Left colon (tissue), 2 donors: ENCODE measurements at places on chromosomes 6 and 20. TPM values are rescaled to one million over a fixed set of nuclear protein-coding genes. Genes with fewer than 3 reads are reported as not detected.

DNA sequence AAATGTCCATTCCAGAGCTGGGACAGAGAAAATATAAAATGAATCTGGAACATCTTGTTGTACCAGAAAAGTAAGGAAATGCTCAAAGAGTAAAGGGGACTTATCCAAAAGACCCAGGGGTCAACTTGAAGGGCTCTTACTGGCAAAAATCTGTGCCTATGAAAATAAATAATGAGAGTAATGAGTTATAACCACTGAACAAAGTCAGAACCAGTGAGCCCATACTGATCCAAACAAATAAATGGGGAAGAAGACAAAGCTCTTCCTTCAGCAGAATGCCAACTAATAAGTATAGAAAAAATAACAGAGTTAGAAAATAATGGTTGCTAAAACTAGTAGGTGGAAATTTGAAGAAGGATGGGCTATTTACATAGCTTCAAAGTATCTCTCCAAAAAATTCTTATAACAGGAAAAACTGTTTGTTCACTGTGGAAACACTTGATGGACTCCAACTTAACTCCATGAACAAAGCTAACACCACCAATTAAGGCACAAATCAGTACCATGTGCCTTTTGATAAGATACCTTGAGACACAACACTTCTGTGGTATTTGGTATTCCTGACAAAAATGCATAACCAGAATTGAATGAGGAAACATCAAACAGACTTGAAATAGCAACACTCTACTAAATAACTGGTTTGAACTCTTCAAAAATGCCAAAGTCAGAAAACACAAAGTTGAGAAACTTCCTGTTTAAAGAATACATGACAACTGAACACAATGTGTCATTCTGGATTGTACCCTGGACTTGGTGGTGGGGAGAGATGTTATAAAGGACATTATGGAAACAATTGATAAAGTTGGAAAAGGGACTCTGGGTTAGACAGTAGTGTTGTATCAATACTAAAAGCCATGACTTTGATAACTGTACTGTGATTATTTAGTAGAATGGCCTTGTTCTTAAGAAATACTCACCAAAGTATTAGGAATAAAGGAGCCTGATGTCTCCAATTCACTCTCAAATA is 197.5 kb downstream of the ISM1 start:
- DNase-seq, result no peak

DNA sequence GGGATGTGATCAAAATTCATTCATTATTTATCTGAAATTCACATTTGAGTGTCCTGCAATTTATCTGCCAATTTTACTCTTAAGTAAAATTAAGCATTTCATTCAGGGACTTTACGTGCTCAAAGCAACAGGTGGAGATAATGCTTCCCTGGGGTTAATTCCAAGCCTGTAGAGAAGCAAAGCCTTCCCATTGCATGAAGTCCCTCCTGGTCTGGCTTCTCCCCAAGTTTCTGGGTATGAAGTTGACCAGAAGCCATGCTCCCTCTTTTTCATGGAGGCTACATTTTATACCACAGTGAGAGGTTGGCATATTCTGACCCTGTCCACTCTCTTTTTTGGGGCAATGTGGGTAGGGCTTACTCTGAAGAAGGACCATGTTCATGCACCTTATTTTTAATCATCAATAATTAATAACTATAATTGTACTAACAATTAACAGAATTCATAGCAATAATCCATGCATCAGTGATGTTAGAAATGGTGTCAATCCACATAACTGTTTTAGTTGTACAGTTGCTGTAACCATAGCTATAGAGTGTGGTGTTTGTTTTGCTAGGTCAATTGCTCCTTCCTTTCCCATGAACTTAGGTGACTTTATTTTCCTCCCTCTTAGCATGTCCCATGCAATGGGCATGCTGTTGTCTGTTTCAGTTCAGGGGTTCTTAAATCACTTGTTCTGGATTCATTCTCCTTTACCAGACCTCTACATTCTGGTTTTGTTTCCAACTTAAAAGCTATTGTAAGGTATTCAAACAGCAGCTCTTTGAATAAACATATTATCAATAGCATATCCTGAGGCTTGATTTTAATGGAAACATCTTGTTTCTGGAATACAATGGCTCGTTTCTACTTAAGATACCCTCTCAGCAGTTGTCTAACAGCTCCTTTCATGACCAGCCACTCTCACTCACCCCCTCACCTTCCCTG is 1.5 kb downstream of the LAMA4 start:
- no peak for DNase-seq

- DNase-seq, result no peak
Measured at GRCh38 chr6:136920216-136920615, 1.9 kb upstream of the SLC35D3 start.

IPCEF1 gene
- total RNA-seq, result 1.2 TPM

EBF4 gene
- total RNA-seq, result 8.2 TPM

DNA sequence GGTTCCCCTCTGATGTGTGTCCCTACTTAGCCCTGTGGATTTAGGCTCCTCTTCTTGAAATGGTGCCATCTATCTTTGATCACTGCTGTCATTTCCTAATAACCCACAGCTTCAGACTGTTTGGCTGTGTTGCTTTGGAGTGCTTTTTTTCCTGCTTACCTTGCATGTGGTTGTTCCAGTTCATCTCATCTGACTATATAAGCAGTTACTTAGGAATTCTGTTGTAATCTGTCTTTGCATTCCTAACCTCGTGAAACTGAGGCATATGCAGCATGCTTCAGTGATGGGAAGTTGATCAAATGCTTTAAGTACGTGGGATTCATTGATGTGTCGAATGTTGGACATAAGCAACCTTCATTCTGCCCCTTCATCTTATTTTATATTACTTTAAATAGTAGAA is 115.8 kb upstream of the FLRT3 start:
- DNase-seq, result no peak

DNA sequence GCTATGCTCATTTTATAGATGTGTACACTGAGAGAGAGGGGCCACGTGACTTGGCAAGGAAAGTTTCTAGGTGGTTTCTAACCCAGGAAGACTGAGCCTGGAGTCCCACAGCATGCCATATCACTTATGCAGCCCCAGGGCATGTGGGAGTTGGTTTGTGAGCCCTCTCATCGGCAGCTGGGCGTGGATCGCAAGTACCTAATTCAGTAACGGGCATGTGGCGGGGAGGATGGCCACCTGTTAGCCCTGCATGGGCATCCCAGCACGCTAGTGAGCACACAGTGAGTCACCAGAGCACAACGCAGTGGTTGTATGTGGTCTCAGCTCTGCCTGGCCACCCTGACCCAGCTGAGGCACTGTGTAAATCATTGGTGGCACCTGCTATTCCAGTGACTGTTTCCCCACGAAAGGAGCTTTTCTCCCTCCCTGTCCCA is 88.3 kb downstream of the NINL start:
- DNase-seq, result no peak

OR2H1 gene
- total RNA-seq, result not detected

RIMS4 gene
- 0.56 TPM for total RNA-seq

DNA sequence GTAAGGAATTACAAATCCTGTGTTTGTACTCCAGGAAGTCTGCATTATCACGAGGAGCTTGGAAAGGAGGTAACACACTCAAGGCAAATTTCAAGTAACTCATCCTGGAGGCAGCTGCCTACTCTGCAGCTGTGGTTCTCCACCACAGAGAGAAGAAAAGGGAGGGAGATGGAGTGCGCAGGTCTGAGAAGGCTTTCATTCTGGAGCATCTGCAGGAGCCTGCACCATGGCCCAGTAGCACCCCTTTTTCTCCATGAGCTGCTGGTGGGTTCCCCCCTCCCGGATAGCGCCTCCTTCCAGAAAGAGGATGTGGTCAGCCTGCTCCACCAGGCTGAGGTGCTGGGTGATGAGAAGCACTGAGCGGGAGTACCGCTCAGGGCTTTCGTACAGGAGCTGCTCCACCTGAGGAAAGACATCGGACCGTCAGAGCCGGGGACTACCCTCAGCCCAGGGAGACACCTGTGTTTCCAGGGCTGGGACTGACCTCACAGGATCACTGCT is 1.6 kb upstream of the PSMB8 start:
- DNase-seq, result peak; percentile 39

- DNase-seq, result no peak
Measured at GRCh38 chr20:41108531-41108930, 28.8 kb upstream of the PLCG1 start.

DNA sequence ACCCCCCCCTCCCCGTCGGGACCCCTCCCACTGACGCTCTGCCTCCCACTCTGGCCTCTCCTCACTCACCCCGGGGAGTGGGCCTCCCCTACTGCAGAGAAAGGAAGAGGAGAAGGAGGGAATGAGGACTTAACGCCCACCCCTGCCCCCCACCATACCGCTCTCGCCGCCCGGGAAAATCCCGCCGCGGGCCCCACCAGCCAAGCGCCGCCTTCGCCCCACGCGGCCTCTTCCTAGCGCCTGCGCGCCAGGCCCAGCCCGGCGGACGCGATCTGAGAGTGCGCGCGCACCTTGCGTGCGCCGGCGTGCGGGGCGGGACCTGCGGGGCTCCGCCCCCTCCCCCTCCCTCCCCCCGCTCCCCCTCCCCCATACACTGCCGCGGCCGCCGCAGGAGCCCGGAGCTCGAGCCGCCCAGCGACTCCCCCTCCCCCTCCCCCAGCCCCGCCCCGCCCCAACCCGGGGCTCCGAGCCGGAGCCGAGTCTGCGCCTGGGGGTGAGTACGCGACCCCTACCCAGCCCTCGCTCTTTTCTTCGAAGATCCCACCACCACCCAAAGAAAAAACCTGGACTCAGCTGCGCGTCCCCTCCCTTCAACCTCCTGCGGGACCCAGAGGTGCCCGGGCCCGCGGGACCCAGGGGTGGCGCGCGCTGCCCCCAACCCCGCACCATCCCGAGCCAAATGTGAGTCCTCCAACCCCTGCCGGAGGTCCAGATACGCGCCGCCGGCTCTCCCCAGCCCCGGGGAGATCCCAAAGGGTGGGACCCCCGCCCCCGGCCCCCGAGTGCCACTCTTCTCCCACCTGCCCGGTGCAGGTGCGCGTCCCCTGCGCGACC is at the start of the genes MRPL14 and TMEM63B:
Gene MRPL14 (minus strand): TSS at position 267 of the 834 bp plus-strand sequence. CDS start 10,841 bp downstream, outside the sequence.
Gene TMEM63B (plus strand): TSS at position 369 of the 834 bp plus-strand sequence. CDS start 7,031 bp downstream, outside the sequence.
- peak; percentile 78 for DNase-seq

TP53TG5 gene
- total RNA-seq, result 0.59 TPM

SYCP2L gene
- total RNA-seq, result 0.18 TPM

DNA sequence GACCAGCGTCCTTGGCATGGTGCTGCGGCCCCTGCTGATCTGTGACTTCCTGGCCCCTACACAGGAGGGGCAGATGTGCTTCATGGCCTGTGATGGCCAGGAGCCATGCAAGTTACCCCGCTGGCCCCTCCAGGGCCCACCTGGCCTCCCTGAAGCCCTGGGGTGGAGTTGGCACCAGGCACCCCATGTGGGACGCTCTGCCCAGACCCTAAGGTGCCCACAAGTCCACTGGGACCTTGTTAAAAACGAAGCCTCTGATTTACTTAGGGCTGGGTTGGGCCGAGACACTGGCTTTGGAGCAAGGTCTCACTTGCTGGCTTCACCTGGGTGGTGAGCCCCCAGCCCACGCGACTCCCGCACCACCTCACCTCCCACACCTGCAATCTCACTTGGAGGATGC is 139.0 kb downstream of the PHACTR3 start:
- DNase-seq, result no peak

- DNase-seq, result no peak
Measured at GRCh38 chr6:116217069-116217468, 36.8 kb downstream of the TSPYL4 start.

GRCh38 chr6:52176550-52176949 is 9.6 kb upstream of the IL17A start:
- DNase-seq, result no peak

VWA7 gene
- 11.8 TPM for total RNA-seq

GRCh38 chr6:53707108-53707897 is 41.7 kb upstream of the KLHL31 start:
- DNase-seq, result no peak

HTR1E gene
- not detected for total RNA-seq

DNA sequence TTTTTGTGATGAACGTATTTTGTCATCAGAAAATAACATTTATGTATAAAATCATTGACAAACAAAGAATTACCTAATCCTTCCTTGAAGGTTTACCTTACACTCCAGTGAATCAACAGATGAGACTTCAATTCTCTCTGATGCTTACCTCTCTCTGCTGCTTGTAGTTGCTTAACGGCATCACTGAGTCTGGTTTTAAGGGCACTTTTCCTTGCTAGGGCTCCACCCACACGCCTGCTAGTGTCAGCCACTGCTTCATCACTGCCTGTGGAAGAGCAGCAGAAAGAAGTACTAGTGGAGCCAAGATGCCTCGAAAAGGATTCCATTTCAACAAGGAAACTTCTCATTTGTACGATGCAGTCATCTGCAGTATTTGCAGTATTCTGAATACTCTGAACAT is 63.0 kb downstream of the FAM229B start:
- no peak for DNase-seq
